ENCODE measurements at places on chromosomes 5 and 9. TPM values are rescaled to one million over a fixed set of nuclear protein-coding genes. Genes with fewer than 3 reads are reported as not detected.
A peak's percentile ranks its signal among the peaks of the same experiment; 100 is the strongest.

The FRMPD1 gene
- 0.05 TPM for polyA plus RNA-seq

The GNG10 gene
- 76.7 TPM for polyA plus RNA-seq

The OR1Q1 gene
- polyA plus RNA-seq = not detected

GRCh38 chr9:87499424-87500017 lies 1.9 kb downstream of the DAPK1 start:
- H3K27me3 ChIP-seq = peaks cover 8% of the 10 kb centered on the region
- no peaks in the 10 kb centered on the region for H3K36me3 ChIP-seq
- peak overlapping the region; percentile 73 for H3K4me3 ChIP-seq
- DNase-seq = no peak
- H3K4me1 ChIP-seq = peaks cover 72% of the 10 kb centered on the region
- peak overlapping the region; percentile 91 for H3K27ac ChIP-seq

DNA sequence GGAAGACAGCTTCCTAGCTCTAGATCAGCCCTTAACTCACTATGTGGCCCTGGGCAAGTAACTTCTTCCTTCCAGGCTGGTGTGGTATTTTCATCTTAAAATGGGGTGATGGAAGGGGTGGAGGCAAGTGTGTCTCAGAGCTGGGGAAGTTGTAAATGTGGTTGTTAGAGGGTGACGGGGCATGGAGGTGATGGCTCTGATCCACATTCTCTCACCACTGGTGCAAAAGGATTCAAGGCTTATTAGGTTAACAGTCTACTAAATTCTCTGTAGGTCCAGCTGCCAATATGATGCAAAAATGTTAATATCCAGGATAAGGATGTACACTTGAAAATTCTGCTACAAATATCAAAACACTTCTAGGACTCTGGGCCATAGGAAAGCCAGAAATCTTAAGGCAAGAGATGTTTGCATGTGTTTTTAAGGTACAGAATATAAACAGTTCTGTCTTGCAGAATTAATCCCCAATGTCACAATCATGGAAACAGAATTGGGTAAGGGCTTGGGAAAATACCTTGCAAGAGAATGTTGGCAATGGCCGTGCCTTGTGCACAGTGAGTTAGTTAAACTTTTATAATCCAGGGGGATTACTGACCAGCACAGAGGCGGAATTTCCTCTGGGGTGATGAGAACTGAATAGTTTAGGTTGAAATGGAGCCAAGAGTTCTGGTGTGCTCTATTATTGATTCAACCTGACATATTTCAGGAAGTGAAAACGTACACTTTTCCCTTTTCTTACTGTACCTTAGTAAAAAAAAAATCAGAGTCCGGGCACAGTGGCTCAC lies 19.8 kb downstream of the TNFSF15 start:
- H3K27ac ChIP-seq = no peak overlapping the region
- H3K4me3 ChIP-seq = no peak overlapping the region
- H3K36me3 ChIP-seq = no peaks in the 10 kb centered on the region
- no peaks in the 10 kb centered on the region for H3K27me3 ChIP-seq
- DNase-seq = peak; percentile 44

DNA sequence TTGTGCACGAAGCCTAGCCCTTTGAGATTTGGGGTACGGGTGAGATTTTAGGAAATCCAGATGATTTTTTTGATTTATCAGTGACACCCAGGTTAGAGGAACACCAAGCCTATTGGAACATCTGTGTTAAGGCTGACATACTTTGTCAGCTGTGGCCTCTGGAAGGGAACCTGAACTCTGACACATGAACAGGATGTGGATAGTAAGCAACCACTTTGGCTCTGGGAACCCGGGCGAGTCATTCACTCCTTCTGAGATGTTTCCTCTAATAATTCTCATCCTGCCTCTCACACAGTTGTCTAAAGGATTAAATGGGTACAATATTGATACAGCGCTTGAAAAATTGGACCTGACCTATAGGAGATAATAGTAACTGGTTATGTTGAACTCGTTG lies 67.8 kb downstream of the FGF1 start:
- peak; percentile 39 for DNase-seq
- H3K27ac ChIP-seq = no peak overlapping the region
- no peak overlapping the region for H3K4me3 ChIP-seq
- H3K36me3 ChIP-seq = no peaks in the 10 kb centered on the region
